ENCODE measurements at places on chromosomes 1 and 21.

- no peak for DNase-seq
Observed at GRCh38 chr1:212691561-212692071, 8.0 kb downstream of the BATF3 start.

DNA sequence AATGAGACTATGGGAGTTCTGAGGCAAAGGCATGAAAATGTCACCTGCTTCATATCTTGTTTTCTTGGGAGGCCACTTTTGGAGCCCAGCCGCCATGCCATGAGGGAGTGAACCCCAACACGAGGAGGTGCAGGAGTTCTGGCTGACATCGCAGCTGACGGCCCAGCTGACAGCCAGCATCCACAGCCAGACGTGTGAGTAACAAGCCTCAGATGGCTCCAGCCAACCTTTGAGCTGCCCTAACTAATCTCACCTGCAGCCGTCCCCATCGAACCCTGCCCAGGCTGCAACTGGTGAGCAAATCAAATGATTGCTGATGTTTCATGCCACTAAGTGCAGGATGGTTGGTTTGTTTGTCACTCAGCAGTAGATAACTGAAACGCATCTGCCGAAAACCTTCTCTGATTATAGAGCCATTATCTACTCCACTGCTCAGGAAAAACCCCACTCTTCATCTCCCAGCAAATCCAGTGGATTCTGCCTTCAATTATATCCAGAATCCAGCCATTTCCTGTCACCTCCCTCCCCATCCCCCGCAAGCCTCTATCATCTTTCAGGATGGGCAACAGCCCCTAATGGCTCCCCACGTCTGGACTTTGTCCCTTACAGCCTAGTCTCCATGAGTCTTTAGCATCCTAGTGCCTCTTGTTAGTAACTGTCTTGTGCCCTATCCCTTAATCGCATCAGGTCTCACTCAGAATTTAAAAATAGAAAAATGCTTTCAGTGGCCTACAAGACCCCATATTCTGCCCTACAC is 18.5 kb upstream of the RAB4A start:
- DNase-seq: no peak

GRCh38 chr1:201745023-201745422 is 83.9 kb upstream of the IPO9 start:
- no peak for DNase-seq

- no peak for DNase-seq
Observed at GRCh38 chr1:219188331-219188803, 14.7 kb downstream of the LYPLAL1 start.

- no peak for DNase-seq
Observed at GRCh38 chr21:34668803-34669148, at the start of gene CLIC6. TSS of gene CLIC6 (plus strand) at chr21:34668994. CDS start at chr21:34669389, 395 bp downstream.

GRCh38 chr1:73909043-73909562 is 288.9 kb downstream of the LRRIQ3 start:
- DNase-seq: no peak

DNA sequence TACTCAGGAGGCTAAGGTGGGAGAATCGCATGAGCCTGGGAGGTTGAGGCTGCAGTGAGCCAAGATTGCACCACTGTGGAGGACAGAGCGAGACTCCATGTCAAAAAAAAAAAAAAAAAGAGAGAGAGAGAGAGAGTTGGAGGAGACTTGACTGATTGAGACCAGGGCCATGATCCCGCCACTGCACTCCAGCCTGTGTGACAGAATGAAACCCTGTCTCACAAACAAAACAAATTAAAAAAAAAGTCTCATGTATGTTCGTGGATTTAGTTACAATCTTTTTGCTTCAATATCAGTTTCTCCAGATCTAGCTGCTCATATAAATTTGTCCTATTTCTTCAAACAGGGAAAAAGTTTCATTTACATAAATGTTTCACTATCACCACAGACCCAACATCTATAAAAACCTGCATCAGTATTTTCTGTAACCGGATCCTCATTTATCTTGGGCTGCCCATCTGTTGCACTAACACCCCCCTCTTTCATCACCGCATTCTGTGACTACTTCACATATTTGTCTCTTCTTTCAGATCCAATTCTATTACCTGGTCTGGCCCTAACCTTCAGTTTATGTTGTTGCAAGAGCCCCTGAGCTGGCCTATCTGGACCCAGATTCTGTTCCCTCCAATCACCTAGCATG is 127.0 kb downstream of the GREM2 start:
- DNase-seq: no peak
